Smooth muscle cell of the coronary artery (primary cell): ENCODE measurements at places on chromosomes 12 and 14. TPM values are rescaled to one million over a fixed set of nuclear protein-coding genes. Genes with fewer than 3 reads are reported as not detected.

FZD10 gene
- total RNA-seq = 0.47 TPM in 1 of 2 replicates, not detected in the other

RHEBL1 gene
- 0.59 and 0.60 TPM in 2 replicates for total RNA-seq

INHBC gene
- total RNA-seq = not detected in 2 replicates

KRT3 gene
- not detected in 2 replicates for total RNA-seq
